ENCODE measurements at places on chromosomes 16 and 17.
A peak's percentile ranks its signal among the peaks of the same experiment; 100 is the strongest.

DNA sequence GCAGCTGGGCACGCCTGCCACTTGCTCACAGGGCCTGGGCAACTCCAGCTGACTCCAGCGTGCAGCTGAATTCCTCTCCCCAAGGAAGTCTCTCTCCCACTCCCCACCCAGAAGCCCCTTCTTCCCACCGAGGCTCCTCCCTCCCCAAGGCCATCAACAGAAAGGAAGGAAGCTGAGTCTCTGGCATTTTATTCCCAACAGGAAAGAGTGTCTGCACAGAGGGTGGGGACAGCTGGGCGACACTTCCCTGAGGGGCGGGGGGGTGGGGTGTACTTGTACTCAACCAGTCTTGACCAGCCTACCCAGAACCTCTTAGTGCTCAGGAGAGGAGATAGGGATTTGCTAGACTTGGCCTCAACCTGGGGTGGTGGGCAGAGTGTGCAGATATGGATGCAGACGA lies at the start of gene EXOC3L1:
TSS of gene EXOC3L1 (minus strand) at position 96 of the 400 bp plus-strand sequence. CDS start 460 bp downstream, outside the sequence.
- DNase-seq: no peak

GRCh38 chr16:86653285-86654006 lies 75.1 kb downstream of the FOXL1 start:
- peak; percentile 90 for DNase-seq

DNA sequence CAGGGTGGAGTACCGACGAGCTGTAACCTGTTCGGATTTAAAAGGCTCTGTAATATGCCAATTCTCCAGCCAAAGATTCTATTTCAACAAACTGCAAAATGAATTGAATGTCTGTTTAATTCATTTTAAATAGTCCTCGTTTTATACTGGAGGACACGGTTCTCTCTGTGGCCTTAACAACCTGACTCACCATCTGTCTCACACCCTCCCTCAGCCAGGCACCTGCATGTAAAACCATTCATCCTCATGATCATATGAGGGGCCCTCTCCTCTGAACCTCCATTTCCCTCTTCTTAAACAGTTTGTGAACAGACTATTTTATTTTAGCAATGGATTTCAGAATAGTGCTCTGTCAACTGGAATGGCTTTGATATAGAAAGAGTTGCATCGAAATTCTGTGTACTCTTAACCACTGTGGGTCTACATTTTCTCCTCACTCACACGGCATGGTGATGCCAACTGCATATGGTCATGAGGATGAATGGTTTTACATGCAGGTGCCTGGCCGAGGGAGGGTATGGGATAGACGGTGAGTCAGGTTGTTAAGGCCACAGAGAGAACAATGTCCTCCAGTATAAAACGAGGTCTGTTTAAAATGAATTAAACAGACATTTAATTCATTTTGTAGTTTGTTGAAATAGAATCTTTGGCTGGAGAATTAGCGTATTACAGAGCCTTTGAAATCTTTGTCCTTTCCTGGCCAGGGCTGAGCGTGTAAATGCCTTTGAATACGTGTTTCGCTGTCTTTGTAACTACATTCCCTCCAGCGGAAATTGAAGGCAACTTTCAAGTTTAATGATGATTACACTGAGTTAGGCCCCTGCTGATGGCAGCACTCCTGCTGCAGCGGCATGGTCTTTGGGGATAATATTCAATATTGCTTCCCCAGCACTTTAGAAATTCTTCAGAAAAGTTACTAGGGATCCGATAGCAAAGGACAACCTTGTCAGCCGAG lies 329.6 kb downstream of the SNX29 start:
- no peak for DNase-seq

- DNase-seq: no peak
These were observed 93.8 kb upstream of the FAM20A start for GRCh38 chr17:68694791-68695485.

DNA sequence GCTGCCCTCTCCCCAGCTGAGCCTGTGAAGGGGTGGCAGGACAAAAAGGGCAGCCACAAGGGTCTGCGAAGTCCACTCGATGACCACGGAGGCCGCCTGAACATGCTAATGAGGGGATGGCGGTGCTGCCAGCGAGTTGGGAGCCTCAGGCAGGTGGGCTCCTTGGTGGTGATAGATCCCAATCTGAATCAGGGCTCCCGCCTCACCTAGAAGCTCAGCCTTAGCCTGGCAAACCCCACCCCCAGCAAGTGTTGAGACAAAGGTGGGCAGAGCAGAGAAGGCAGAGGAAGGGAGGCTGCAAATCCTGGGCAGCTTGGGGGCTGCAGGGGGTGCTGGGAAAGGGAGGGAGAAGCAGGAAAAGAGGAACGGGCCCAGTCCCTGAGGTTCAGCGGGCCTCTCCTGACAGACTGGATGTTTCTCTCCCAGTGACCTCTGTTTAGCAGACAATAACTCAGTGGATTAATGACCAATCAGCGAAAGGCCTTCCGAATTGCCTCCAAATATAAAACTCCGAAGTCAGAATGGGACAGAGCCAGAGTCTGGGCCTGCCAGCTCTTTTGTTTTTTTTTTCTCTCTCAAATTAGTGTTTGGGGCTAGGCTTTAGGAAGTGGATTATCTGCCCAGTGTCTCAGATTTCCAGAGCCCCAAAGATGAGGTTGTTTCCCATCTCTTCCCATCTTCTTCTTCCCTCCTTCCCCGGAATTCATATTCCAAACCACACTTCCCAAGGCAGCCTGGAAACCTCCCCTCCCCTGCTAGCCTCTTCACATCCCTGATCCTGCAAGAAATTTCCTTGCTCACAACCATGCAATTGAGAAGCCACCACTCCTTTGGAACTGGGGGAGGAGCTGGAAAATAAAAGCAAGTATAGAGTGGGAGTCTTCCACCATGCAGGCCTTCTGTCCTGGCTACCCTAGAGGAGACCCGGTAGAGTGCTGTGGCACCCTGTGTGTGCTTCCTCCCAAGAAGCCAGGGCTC lies 15.2 kb upstream of the HOXB2 start:
- no peak for DNase-seq

GRCh38 chr17:80619535-80620235 lies 75.0 kb downstream of the RPTOR start:
- DNase-seq: no peak

GRCh38 chr16:3492356-3492755 lies 2.9 kb downstream of the C16orf90 start:
- no peak for DNase-seq

GRCh38 chr17:67478401-67479041 lies 101.4 kb downstream of the PITPNC1 start:
- DNase-seq: no peak

DNA sequence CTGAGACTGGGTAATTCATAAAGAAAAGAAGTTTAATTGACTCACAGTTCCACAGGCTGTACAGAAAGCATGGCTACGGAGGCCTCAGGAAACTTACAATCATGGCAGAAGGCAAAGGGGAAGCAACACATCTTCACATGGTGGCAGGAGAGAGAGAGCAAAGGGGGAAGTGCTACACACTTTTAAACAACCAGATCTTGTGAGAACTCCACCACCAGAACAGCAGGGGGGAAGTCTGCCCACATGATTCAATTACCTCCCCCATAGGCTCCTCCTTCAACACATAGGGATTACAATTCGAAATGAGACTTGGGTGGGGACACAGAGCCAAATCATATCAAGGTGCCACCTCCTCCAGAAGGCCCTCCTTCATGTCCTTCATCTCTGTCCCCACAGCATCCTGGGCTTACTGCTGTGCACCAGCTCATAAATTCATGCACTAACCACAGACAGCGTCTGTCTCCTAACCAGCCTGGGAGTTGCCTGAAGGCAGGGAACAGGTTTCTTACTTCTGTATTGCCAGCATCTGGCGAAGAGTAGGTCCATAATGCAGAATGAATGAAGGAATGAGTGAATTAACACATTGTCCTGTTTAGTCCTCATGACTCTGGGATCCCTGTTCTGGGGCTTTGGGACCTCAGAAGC lies 74.4 kb downstream of the WSB1 start:
- DNase-seq: no peak

DNA sequence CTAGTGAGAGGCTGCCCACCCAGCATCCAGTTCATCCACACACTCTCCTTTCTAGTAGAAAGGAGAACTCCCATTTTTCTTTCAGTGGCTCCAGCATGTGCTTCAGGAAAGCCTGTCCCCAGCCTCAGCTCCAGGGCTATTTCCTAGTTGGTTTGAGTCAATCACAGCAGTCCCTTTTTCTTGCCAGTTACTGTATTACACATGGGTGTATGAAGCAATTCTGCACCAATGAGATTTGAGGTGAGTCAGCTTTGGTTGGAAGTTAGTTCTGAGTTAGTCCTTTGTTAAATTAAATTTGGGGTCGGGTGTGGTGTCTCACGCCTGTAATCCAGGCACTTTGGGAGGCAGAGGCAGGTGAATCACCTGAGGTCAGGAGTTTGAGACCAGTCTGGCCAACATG lies 24.8 kb downstream of the RAD51D start:
- peak; percentile 69 for DNase-seq

DNA sequence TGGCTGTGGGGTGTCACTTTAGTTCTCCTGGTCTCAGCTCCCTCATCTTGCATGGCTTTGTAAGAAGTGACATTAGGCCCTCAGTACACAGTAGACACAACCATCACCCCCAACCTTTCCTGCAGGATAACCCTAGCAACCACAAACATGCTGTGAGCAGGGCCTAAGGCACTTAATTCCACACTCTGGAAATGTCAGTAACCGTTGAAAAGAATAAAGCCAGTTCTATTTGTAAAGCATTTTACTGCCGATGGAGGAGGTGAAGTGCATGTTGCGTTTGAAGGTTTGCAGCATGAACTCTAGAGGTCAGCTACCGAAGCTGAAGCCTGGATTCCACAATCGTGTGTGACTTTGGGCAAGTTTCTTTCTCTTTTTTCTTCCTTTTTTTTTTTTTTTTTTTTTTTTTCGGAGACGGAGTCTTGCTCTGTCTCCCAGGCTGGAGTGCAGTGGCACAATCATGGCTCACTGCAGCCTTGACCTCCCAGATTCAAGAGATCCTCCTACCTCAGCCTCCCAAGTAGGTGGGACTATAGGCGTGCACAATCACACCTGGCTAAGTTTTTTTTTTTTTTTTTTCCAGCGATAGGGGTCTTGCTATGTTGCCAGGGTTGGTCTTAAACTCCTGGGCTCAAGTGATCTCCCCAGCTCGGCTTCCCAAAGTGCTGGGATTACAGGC lies 26.1 kb upstream of the TOB1 start:
- DNase-seq: no peak

- no peak for DNase-seq
These were observed 174.3 kb downstream of the UTP18 start for GRCh38 chr17:51434434-51435170.

GRCh38 chr17:7849130-7849750 lies 5.6 kb upstream of the TMEM88 start:
- DNase-seq: no peak

- no peak for DNase-seq
These were observed 315.4 kb upstream of the TBX2 start for GRCh38 chr17:61084260-61084659.

GRCh38 chr17:77540975-77541374 lies 400.2 kb downstream of the SEC14L1 start:
- no peak for DNase-seq

GRCh38 chr16:57623251-57624043 lies 5.0 kb upstream of the ADGRG1 start:
- no peak for DNase-seq

- peak; percentile 72 for DNase-seq
These were observed 23.2 kb upstream of the CRYM start for GRCh38 chr16:21301168-21301894.

DNA sequence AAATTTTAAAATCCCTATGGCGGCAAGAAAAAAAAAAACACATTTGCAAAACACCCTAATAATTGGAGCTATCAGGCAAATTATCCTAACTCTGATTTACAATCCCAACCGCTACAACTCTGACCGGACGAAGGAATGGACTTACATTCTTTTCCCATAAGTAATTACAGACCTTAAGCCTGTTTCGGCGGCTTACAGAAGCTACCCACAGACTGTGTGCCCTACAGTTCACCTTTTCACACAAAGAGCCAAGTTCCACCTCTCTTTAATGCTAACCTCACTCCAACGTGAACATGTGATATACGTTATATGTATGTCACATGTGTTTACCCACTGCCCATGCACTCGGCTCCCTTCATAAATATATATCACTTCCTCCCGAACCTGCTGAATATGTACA lies 8.7 kb upstream of the MEAK7 start:
- peak; percentile 82 for DNase-seq

GRCh38 chr17:48051706-48052486 lies 3.7 kb downstream of the NFE2L1 start:
- DNase-seq: peak; percentile 81
